IPS DF 19.7 (cell line): ENCODE measurements at places on chromosomes 1 and 21.

GRCh38 chr1:206855859-206856258, 9.6 kb upstream of the IL20 start:
- no peak for DNase-seq

GRCh38 chr1:232168508-232168907, 461.4 kb downstream of the SIPA1L2 start:
- no peak for DNase-seq

DNA sequence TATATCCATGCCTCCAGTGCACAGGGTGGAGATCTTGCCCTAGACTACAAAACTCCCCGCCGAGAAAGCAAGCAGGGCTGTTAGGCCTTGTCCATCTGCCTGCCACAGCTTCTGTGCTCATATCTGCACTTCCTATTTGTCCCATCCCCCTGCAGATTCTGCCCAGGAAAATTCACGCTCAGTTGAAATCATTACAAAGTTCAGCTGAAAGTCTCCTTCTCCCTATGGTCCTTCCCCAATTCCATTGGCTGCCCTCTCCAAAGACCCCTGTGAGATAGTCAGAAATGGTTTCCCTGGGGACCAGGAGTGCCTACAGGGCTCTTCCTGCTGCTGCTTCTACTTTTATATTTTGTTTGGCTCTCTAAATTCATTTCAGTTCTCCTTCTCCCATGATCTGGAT, 63.2 kb downstream of the DTL start:
- DNase-seq = no peak

- DNase-seq = no peak
Measured at GRCh38 chr1:210596641-210597040, 267.9 kb downstream of the HHAT start.

DNA sequence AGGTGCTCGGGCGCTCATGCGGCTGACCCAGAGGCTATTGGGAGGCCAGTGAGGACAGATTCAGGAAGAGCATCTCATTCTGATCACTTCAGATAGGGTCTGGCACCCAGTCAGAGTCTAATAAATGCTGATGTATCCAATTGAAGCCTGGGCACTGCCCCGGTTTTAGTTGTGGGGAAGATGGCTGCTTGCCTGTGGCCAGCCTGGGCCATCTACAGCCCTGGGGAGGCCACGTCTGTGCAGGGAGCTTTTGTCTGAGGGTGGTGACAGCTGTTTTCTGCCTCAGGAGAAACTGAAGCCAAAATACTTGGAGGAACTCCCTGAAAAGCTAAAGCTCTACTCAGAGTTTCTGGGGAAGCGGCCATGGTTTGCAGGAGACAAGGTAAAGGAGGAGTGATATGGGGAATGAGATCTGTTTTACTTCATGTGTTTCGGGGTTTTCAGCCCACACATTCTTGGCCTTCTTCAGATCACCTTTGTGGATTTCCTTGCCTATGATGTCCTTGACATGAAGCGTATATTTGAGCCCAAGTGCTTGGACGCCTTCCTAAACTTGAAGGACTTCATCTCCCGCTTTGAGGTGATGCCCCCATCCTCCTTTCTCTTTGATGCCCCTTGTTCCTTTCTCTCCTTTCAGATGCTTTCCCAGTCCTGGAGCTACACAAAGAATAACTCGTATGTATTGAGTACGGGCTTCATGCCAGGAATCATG, 2.8 kb downstream of the GSTM5 start:
- no peak for DNase-seq

DNA sequence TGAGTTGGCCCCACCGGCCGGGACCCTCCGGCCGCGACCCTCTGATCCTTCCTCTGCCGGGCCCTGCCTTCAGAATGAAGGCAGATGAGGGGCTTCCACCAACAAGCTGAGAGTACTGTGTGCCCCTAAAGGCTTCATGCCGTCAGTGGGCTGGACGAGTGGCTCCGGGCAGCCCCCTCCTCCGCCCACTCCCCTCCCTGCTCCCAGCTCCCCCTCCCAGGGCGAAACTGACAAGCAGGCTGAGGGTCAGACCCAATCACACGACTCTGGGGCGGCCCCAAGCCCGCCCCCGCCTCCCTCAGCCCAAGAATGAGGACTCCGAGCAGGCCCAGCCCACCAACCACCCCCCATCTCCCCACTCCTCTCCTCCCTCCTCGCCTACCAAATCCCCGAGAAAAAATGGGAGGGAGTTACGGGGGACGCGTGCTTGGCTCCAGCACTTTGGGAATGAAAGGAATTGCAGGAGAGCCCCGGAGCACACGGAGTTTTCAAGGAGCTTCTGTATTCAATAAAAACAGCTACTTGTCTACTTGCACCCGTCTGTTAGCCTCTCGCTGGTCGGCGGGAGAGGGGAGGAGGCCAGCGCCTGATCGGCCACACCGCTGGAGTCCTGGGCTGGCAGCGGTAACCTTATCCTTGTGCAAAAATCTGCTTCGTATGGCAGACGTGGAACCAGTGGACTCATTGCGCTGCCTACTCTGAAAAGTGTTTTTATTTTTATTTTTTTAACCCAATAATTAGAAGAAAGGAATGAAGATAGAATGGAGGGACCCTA, at the start of gene COL11A1:
Gene COL11A1, minus strand, starts transcription at position 147 of the 775 bp plus-strand sequence. CDS start 344 bp downstream, outside the sequence.
- peak; percentile 72 for DNase-seq

GRCh38 chr21:32592929-32593502, 7.7 kb upstream of the TCP10L start:
- no peak for DNase-seq

DNA sequence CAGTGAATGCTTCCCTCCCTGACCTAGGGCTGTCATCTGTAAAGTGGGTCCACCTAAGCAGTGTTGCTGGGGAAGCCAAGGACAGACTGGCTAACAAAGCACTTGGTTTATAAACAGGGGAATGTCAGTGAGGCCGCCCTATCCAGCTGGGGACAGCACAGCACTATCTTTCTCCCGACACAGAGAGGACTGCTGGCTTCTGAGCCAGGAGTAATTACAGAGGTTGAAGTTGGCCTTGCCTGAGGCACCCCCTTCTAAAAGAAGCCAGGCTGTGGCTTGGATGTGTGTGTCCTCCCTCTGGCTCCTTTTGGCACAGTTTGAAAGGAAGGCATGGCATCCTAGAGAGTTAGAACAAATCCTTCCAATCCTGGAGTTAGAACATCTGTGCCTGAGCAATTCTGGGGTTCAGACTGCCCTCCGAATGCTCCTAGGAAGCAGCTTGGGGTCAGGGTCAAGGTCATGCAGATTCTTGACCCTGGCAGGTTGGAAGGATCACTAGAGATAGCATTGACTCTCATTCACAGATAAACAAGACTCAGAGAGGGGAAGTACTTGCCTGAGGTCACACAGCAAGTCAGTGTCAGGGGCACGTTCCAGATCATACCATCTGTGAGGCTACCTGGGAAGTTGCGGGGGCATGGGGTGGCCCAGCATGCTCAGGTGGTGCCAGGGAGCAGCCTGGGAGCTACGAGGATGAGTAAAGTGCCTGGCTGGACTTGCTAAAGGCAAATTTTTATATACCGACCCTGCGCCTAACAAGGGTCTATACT, 1.3 kb upstream of the LDLRAP1 start:
- no peak for DNase-seq

DNA sequence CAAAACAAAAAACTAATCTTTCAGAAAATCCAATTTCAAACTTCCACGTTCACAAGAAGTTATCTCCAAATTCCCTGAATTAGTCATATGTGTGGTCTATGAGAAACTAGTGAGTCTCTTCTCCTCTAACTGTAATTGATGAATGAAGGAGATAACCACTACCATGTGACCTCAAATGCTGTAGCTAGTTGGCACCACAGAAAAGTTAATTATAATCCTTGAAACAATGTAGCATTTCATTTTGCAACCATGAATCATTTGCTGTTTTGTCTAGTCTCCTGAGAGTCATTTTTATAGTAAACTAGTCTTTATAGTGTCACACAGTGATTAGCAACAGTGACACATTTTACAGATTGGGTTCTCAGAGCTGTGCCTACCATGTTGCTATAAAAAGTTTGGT, 287.5 kb downstream of the LRRIQ3 start:
- no peak for DNase-seq

DNA sequence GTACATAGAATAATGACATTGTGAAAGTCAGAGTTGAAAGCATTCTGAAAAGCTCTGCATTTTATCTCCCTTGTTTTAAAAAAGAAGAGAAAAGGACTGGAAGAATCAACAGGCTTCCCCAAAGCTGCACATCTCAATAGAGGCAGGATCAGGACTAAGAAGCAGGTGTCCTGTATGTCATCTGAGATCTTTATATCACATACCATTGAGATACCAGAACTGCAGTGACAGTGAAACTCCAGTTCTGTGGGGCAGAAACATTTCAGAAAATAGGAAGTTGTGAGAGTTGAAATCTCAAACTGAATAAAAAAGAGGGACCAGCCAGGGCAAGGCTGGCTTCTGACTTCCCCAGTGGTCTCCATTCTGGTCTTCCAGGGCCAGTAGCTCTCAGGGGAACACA, 33.0 kb upstream of the SH2D1B start:
- no peak for DNase-seq

DNA sequence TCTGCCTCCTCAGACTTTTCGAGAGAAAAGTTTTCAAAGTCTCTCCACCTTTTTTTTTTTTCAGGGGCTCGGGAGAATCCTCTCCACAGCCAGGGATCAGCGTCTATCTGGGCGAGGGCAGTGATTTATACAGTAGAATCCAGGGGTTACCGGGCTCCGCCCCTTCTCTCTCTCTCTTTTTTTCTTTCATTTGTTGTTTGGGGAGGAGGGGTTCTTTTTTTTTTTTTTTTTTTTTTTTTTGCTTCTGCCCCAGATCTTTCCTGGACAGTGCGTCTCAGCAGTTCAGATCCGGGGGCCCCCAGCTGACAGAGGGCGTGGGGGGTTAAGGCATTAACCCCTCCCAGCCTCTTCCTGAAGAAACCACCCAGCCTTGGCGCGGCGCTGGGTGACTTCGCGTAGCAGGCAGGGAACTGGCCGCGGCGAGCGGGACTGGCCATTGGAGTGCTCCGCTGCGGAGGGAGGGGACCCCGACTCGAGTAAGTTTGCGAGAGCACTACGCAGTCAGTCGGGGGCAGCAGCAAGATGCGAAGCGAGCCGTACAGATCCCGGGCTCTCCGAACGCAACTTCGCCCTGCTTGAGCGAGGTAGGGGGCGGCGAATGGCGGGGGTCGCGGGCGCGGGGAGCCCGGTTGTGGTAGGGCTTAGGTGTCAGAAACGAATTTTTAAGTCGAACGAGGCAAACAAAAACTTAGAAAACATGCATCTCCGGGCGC, at the start of gene S1PR1:
Gene S1PR1, plus strand, starts transcription at position 504 of the 713 bp plus-strand sequence. CDS start 1,966 bp downstream, outside the sequence.
- no peak for DNase-seq

DNA sequence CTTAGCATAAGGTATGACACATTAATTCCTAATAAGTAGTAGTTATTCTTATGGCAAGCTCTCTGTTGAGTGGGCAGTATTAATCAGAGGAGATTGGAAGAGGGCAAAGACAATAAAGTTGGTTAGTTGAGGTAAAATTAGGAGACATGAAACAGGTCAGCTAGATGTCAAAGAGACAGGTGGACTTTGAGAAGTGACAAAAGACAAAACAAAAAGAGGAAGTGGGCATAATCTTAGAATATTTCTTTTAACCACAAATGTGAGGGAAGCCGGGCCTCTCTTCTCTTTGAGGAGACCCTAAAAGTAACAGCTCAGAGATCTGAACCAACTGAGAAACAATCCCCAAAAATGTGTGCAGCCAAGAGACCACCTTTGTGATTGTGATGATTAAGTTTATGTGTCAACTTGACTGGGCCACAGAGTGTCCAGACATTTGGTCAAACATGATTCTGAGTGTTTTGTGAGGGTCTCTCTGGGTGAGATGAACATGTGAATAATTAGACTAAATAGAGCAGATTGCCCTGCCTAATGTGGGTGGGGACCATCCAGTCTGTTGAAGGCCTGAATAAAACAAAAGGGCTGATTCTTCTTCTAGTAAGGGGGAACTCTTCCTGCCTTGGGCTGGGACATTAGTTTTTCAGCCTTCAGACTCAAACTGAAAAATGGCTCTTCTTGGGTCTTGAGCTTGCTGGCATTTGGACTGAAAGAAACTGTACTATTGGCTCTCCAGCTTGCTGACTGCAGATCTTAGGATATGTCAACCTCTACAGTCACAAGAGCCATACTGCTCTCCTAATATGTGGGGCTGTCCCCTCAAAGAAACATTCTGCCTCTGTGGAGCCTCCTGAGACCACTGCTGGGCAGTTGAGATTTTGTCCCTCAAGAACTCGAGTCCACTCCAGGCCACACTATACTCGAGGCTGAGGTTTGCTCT, 40.0 kb downstream of the FCRL5 start:
- DNase-seq = no peak

GRCh38 chr1:206005234-206005633, 2.0 kb upstream of the RAB7B start:
- no peak for DNase-seq

GRCh38 chr1:173551699-173552098, 51.2 kb downstream of the SLC9C2 start:
- DNase-seq = no peak

DNA sequence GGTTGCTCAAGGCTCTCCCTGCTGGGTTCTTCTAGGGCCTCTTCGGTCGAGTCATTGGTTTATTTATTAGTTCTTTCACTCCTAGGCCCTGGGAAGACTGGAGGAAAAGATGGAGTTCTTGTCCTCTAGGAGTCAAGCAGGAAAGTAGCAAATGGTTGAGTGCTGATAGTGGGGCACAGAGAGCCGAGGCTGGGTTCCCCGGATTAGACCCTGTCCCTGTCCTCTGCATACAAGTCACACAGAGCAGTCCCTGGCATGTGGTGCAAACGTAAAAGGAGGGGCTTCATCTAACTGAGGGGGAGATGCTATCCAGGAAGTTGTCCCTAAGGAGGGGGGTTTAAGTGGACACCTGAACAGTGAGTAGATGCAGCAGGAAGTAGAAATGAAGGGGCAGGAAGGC, 19.2 kb upstream of the KCNE2 start:
- DNase-seq = no peak

GRCh38 chr21:41675574-41675973, 91.3 kb downstream of the RIPK4 start:
- DNase-seq = no peak

DNA sequence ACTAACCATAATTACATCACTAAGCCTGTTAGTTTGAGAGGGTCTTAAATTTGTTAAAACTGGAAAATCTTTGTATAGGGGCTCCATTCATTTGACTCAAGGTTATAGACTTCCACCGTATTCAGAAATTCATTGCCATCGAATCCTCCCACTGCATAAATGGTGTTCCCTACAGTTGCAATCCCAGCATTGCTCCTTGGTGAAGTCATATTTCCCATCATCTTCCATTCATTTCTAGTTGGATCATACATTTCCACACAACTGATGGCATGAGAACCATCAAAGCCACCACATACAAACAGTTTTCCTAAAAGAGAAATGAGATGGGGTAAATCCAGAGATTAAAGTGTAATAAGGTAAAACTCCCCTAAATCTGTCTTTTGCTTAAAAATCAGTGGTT, 19.1 kb downstream of the IVNS1ABP start:
- no peak for DNase-seq
